Hematopoietic multipotent progenitor cell treated with erythropoietin and hydrocortisone succinate and interleukin-3 and kit ligand, for 6 days (in vitro differentiated cells): ENCODE measurements at places on chromosomes 16 and 17.

GRCh38 chr17:78174870-78175642, 6.7 kb downstream of the SYNGR2 start:
- no peak for DNase-seq

GRCh38 chr16:12386192-12386591, 409.7 kb downstream of the SNX29 start:
- DNase-seq, result no peak

DNA sequence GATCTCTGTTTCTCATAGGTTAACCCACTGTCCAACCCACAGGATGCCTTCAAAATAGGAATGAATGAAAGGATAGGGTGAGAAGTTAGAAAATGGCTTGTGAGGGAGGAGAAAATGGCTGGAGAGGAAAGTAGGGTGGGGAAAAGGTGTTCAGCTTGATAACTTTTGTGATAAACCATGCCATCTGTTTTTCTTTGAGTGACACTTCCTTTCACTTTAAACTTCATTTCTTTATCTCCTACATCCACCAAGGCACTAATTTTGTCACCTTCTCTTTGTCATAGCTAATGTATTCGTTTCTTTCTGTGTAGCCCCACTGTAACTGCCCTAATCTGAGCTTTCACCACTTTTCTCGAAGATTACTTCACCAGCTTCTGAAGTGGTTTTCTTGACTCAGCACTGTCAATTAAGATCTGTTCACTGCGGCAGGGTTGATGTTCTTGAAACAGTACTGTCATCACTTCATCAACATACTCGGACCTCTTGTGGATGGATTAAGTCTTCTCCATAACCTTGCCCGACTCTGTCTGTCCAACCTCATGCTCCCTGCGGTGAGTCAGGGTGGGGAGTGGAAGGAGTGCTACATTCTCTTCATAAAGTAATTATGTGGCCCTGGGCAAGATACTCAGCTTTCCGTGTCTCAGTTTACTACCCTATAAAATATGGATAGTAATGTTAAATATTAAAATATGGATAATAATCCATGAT, 5.5 kb upstream of the KRT10 start:
- peak; percentile 60 for DNase-seq

- DNase-seq, result peak; percentile 92
Observed at GRCh38 chr17:35849469-35850348, 19.0 kb downstream of the HEATR9 start.

GRCh38 chr16:1488054-1488601, 616 bp downstream of the PTX4 start:
- no peak for DNase-seq

DNA sequence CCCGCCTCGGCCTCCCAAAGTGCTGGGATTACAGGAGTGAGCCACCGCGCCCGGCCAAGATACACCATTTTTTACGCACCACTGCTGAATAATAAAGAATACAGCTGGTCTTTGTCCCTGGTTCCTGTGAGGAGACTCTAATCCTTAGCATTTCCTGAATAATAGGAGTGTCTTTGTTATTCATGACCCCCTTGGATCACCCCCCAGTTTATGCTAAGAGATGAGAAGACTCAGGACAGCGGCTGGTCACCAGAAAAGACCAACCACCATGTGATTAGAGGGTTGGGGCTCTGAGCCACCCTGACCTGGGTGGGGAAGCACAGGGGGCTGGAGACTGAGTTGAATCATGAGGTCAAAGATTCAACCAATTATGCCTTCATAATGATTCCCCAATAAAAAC, 17.3 kb downstream of the PHLPP2 start:
- DNase-seq, result no peak

DNA sequence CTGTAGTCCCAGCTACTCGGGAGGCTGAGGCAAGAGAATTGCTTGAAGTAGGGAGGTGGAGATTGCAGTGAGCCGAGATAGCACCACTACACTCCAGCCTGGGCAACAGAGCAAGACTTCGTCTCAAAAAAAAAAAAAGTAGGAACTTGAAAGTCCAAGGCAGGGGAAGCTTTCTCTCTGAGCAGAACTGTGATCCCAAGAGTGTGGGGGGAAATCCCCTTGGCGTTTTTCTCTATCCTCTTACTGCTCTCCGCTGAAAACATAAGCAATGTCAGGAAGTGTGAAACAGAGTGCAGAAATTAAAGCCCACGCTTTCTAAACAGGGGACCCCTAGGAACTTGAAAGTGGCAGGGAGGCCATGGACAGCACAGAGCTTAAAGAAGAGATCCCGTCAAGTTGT, 9.8 kb upstream of the CMTM3 start:
- DNase-seq, result no peak

GRCh38 chr16:4681471-4682083, 11.8 kb upstream of the NUDT16L1 start:
- DNase-seq, result no peak
